ENCODE measurements at places on chromosomes 6 and 20.

DNA sequence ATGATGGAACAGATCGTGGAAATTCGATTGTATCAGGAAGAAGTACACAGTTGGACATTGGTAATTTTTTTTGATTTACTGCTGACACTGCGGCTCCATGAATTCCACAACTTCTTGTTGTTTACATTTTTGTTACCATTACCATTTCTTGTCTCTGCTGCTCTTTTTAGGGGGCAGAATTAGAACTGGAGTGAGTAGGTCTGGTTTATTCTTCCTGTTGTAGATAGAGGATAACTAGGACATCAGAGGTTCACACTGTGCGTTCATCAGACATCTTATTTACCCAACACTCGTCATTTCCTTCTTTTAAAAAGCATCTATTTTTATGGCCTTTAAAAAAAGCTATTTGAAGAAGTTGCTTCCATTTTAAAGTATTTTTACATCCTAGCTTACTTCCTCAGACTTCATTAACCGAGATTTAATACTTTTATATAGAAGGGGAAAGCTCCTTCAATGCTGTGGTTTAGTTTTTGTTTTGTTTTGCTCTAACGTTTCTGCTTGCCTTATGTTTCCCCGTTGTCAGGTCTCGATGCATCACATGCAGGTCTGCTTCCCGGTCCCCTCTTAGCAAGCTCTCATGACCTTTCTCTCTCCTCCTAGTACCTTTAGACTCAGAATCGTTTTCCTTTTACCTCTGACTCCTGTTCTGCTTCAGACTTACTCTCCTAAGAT lies 139.1 kb downstream of the ARID1B start:
- no peak for DNase-seq

DNA sequence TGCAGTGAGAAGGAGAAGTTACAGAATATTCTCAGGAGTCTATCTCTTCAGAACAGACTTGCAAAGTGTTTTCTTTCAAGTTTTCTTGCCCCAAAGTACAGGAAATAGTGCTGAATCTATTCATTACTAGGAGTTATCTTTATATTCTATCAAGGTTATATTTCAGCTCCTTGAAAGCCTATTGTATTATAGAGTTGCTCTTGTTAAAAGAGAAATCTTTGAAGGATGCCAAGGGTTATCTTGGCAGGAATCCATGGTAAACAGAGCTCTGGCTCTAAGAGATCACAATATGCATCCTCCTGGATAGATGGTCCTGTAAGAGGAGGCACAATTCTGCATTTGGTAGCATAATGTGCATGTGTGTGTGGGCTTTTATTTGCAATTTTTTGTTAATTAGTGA lies 21.2 kb upstream of the SNRPB2 start:
- DNase-seq, result no peak

GRCh38 chr6:131937703-131938631 lies 13.2 kb downstream of the CCN2 start:
- peak; percentile 52 for DNase-seq

DNA sequence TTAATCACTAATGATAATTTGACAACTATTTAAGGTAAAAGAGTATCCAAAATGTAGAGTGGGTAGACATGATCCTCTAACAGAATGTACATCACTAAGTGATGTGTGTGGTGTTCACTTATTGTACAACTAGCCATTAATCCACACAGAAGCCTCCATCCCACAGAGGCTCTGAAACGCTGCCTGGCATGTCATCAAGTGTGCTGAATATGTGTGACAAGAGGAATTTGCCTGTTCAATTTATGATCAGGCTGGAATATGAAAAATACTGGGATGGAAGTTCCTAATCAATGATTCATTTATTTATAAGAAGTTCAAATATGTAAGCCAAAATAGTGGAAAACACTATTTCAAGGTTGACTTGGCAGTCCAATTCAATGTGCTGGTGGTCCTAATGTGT lies 72.4 kb downstream of the BACH2 start:
- DNase-seq, result no peak

GRCh38 chr20:58102744-58103516 lies 125.5 kb downstream of the ANKRD60 start:
- DNase-seq, result no peak

DNA sequence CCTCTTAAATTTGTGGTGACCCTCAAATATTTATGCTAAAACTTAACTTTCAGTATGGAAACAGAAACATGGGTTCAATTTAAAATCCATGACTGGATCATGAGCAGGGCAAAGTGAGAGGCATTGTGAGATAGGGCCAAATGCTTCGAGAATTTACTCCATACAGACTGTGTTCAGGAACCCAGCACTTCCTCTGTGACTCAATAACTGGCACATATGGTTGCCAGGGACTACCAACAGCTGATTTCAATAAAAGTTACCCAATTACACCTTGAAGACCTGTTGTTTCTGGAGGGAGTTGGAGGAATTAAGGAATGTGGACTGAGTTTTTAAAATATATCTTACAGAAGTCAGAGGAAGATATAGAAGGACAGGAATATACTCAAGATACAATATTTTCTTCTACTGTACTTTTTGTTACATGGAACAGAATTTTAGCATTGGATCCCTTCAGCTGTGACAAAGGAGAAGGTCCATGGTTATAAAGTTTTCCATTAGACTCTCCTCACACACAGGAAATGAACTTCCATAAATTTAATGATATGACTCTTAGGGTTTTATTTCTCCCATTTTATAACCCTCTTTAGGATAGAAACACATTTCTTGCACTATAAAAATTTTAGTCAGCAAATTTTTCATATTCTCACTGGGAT lies 258.5 kb downstream of the KHDC1L start:
- DNase-seq, result no peak

GRCh38 chr6:159267165-159267564 lies 98.0 kb downstream of the FNDC1 start:
- no peak for DNase-seq

- no peak for DNase-seq
Measured at GRCh38 chr20:13125486-13125885, 95.6 kb upstream of the ISM1 start.

GRCh38 chr6:130760006-130760405 lies 67.2 kb upstream of the SMLR1 start:
- DNase-seq, result peak; percentile 40

- peak; percentile 59 for DNase-seq
Measured at GRCh38 chr20:35145141-35145564, 2.0 kb downstream of the EDEM2 start.

GRCh38 chr6:109896341-109896740 lies 81.8 kb upstream of the GPR6 start:
- DNase-seq, result no peak

GRCh38 chr6:105794239-105794638 lies 291.9 kb upstream of the PRDM1 start:
- DNase-seq, result no peak

DNA sequence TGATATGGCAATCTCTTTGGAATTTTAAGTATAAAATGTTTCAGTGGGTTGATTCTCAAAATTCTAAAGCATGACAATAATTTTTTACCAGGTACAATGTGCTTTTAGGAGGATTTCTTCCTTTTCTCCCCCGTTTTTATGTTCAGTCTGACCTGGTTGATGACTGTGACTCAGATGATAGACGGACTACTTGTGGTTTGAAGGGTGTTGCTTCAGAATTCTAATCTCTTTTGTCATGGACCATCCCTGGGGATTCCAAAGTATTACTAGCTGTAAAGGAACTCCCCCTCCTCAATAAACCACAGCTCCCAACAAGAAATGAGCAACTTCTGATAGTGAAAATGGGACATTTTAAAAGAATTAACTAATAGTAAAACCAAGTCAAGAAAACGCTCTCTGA lies 34.9 kb upstream of the TNFAIP3 start:
- DNase-seq, result peak; percentile 37

GRCh38 chr6:31767096-31767645 lies 4.7 kb downstream of the SAPCD1 start:
- DNase-seq, result no peak

DNA sequence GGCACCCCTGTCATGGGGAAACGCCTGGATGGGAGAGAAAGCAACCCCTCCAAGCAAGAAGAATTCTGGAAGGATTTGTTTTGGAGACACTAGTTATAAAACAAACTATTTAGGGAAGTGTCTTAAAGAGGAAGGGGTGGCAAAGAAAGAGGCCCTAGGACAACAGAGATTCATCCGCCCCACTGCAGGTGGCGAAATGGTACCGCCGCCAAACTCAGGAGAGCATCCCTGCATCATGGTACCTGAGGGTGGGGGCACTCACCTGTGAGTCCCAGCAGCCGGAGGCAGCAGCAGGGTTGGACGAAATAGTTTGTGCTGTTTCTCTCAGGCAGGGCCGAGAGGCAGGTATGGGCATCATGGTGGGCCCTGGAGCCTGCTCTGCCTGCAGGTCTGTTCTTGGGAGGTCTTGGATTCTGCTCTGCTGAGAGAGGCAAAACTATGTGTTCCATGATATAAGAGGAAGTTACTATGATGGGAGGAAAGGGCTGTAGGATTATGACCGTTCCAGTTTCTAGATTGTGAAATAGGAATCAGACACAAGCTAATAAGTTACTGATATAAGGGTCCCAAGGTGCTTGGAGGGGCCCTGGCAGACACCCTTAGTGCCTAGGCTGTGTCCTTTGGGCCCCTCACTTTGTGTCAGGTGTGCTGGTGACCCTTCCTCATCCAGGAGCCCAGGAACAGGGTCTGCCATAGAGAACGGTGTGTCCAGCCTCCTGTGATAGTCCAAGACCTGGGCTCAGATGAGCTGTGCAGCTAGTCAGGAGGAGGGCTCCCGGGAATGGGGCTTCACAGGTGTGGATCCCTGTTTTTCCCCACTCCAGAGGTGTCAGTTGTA lies 20.4 kb downstream of the SIRPD start:
- DNase-seq, result no peak

DNA sequence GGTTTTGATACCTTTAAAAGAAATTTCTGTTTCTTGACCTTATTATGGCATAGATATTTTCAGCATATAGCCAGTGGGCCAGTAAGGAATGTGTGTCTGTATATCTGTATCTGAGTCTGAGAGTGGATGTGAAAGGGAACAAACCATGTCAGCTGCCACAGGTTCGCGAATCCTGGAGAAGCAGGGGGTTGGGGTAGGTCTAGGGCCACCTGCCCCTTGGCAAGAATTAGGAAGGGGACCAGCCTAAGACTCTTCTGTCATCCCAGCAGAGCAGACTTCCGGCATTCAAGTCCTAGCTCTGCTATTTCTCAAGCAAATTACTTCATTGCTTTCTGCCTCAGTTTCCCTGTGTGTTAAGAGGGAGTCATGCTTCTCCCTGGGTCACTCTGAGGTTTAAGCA lies 180.3 kb upstream of the SNX9 start:
- no peak for DNase-seq

GRCh38 chr6:12286373-12287110 lies 3.6 kb upstream of the EDN1 start:
- no peak for DNase-seq

DNA sequence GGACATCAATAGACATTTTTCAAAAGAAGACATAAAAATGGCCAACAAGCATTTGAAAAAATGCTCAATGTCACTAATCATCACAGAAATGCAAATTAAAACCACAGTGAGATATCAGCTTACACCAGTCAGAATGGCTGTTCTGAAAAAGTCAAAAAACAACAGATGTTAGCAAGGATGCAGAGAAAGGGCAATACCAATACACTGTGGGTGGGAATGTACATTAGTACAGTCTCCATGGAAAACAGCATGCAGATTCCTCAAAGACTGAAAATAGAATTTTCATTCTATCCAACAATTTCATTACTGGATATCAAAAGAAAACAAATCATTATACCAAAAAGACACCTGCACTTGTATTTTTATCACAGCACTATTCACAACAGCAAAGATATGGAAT lies 85.3 kb downstream of the DCDC2 start:
- no peak for DNase-seq

GRCh38 chr6:139600919-139601475 lies 226.5 kb upstream of the CITED2 start:
- no peak for DNase-seq

GRCh38 chr6:40909811-40910210 lies 129.2 kb downstream of the UNC5CL start:
- no peak for DNase-seq

DNA sequence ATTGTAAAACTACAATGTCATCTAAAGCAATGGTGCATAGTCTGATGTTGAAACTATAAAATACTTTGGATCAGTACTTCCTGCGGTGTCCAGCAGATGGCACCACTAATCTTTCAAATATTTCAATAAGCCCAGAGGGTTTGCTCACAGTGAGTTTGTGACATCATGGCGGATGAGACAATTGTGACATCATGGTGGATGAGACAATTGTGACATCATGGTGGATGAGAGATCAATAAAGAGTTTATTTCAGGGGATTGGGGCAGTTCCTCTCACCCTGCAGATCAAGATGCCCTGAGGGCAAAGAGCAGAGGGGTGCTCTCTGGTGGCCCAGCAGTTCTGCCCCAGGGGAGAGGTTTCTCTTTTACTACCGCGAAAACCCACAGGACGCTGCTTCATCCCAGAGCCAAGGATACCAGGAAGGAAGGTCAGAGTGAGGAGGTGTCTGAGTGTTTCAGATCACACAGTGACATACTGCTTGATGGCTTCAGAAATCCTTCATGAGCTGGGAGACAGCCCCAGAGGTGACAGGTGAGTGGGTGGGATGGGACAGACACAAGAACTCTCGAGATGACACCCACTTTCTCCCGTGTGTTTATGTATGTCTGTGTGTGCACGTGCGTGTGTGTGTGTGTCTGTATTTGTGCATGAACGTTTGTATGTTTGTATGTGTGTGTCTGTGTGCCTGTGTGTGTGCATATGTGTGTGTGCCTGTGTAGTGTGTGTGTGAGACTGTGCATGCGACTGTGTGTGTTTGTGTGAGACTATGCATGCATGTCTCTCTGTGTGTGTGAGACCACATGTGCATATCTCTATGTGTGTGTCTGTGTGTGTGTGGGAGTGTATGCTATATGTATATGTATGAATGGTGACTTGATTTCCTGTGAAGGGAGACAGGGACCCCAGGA lies 7.3 kb upstream of the ULBP2 start:
- peak; percentile 76 for DNase-seq

GRCh38 chr6:157552820-157553485 lies 172.0 kb downstream of the ZDHHC14 start:
- no peak for DNase-seq

DNA sequence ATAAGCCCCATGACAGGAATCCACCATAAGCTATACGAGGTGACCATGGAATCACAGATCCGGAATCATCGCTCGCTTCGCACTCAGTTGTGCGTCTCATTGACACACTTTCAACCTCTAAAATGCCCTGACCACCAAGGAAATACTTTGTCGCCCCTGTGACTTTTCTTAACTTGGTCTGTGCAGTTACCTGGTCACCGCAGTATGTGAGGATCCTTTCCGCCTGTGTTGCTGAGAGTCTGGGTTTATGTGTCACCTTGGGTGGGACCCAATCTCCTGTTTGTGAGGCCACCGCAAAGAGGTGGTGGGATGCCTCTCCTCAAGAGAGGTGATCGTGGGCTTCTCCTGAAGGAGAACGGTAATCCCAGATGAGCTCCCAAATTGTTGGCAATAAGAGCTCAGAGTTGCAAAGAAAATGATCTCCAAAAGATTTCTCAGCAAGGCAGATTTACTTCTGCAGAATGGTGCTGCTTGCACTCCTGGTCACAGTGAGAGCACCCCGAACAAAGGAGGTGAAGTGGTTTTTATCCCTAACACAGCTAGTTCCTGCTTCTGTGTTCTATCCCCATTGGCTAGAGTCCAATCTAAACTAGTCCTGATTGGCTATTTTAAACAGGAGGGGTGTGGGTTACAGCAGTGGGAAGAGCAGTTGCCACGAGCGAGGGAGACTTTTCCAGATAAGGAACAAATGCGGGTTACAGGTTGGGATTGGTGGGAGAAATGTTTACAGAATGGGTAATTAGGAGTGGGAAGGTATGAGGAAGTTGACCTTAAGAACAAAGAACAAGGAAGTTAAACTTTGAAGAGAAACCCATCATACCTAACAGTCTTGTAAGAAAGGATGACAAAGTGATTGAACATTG lies 9.1 kb upstream of the ZNFX1 start:
- peak; percentile 28 for DNase-seq
